Small intestine (tissue), 16 donors: ENCODE measurements at places on chromosomes 3 and 15.

DNA sequence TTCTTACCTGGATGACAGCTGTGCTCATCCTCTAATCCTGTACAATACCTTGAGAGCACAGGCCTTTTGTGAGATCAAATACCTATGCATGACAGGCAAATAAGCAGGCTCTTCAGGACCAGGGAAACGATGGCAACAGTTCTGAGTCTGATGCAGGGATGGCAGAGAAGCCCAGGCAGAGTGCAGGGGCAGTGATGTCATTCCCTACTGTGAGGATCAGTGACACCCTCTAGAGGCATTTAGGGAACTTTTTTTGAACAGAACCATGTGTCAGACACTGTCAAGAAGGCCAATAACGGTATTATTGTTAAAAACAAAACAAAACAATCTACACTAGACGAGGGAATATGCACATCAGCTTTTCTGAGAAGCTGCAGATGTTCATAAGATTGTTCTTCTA lies 314.8 kb upstream of the CTDSPL start:
- DNase-seq: no peak

DNA sequence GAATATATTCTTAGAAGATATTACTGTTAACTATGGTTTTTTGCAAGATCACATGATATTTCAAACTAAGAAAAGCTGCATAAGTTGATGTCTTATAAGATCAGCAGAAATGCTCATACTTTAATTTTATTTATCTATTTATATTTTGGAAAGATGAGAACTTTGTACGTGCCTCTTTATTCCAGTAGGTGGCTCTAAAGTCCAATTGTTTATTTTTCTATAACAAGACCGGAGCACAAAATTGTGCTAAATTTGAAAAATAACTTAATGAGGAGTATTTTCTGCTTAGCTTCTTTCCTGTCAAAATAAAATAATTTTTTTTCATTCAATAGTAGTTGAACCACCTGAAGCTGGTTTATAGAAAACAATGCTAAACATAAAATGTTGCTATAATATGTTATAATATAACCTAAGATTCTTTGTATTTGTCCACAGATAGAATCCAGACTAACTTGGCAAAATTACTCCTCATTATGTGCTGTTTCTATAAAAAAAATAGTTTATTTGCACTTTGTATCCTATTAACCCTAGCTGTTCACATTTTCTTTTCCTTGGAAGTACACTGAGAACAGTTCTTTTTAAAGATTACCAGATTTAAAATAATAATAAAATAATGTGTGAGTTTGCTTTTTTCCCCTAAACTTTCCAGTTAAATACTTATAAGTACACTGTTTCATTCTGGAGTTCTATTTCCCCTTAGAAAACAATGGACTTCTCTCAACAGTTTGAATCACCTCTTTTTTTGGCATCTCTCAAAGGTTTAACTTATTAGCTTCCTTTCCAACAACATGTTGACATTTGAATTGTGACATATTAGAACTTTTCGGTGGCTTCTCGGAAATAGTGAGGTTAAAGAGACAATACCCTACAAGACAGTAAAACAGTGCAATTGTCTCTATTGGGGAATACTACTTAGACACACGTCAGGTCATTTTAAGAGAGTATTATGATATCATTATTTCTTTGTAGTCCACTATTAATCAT lies 530.0 kb downstream of the MECOM start:
- DNase-seq: no peak

GRCh38 chr15:49627407-49627877 lies 6.6 kb downstream of the DTWD1 start:
- DNase-seq: no peak

DNA sequence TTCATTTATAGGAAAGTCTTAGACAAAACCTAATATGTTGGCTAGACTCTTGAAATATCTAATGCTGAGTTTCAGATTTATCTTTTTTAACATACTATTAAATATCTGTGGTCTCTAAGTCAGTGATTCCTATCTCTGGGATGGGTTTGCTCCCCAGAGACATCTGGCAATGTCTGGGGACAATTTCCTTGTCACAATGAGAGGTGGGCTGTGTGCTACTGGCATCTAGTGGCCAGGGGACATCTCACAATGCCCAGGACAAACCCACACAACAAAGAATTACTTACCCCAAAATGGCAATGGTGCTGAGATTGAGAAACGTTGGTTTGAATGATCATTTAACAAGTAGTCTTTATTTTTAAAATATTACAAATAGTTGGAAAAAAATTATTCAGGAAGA lies 602.1 kb downstream of the MAGI1 start:
- no peak for DNase-seq

GRCh38 chr3:107407355-107407754 lies 30.1 kb downstream of the CCDC54 start:
- DNase-seq: no peak

GRCh38 chr3:54986294-54986693 lies 58.4 kb upstream of the LRTM1 start:
- DNase-seq: no peak

DNA sequence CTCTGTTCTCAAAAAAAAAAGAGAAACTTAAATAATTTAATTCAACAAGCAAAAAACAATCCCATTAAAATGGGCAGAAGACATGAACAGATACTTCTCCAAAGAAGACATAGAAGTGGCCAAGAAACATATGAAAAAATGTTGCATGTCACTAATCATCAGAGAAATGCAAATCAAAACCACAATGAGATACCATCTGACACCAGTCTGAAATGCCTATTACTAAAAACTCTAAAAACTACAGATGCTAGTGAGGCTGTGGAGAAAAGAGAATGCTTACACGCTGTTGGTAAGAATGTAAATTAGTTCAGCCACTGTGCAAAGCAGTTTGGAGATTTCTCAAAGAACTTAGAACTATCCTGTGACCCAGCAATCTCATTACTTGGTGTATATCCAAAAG lies 382.9 kb downstream of the OTOL1 start:
- DNase-seq: no peak

DNA sequence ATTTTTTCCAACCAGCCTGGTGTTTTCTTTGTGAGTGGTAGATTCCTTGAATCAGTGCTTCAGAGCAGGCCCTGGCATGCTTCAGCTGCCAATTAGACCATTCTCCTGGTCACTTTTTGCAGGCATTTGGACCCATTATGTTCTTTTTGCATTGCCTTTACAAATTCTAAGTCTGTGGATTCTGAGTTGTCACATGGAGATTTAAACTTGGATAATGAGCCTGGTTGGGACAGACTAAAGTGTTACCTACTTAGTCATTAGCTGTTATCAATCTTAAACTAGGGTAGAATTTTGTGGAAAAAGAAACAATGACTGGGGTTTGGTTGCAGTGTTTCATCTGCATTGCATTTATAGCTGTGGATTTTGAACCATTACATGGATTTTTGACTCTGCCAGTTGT lies 40.6 kb downstream of the ARHGEF26 start:
- no peak for DNase-seq

DNA sequence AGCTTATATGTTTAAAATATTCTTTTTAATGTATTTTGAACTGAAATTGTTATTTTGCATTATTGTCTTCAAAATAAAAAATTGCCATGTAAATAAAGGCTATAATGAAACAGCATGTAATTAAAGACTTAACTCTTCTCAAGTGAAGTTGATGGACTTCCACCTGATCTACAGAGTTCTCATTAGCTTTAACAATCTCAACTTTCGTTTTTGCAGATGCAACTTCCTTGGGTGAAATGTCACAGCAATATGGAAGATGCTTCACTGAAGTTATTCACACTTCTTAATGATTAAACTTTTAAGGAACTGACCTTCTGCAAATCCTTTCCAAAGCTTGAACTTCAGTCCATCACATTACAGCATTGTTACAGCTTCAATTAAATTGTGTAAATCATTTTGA lies 63.6 kb downstream of the OSTN start:
- no peak for DNase-seq

- DNase-seq: no peak
These were observed 129.8 kb downstream of the DLG1 start for GRCh38 chr3:197168606-197169005.

- peak; percentile 37 for DNase-seq
These were observed 22.9 kb upstream of the PRICKLE2 start for GRCh38 chr3:64247991-64248646.

DNA sequence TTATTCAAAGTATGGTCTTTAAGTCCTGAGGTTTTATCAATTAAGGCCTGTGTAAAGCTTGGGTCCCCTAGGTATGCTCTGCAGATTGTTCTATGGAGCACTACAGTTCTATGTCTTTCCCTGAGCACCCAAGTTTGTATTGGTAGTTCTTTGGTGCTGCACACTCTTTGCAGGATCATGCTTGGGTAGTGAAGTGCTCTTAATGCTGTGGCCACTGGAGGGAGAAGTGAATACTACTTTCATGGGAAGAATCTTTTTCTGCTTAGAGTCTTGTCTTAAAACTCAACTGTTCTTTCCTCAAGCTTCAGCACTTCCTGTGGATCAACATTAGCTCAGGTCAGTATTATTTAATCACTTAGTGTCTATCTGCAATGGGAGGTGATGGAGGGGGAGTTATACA lies 93.6 kb upstream of the CFAP20DC start:
- no peak for DNase-seq

DNA sequence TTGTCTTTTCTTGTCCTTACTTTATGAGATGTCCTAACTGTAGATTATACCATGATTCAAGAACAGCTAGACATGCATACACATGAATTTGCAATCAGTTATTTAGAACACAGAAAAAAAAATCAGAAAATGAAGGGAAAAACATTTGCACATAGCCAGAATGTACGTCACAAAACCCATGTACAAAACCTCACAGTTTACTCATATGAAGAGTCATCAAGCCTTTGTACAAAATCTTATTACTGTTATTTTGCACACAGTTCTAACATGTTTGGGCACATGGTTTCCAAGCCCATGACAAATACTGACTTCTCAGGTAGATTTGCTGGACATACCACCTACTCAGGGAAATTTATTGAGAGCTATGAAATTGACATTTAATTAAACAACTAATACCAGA lies 48.2 kb downstream of the MAP3K13 start:
- no peak for DNase-seq

- no peak for DNase-seq
These were observed 116.8 kb upstream of the UBE2E2 start for GRCh38 chr3:23086331-23086730.

DNA sequence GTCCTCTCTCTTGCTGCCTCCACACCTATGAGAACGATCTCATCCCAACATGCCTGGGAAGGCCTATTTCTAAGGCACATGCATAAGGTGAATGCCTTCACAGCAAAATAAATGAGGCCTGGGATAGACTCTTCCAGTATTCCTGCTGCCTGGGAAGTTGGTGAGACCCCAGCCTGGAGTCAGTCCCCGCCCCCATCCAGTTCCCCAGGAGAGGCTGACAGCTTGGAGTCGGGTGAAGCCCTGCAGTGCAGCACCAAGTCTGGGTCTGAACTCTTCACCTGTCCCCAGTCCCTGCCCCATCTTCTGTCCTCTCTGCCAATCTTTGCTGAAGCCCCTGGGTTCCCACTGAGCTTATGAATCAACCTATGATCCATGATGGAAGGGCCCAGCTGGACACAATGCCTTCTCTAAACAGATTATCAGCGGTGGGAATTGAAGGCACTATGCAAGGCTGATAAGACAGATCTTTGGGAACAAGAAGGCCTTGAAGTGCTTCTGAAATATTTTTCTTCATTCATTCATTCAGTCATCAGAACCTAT lies 10.2 kb upstream of the APBA2 start:
- DNase-seq: no peak

DNA sequence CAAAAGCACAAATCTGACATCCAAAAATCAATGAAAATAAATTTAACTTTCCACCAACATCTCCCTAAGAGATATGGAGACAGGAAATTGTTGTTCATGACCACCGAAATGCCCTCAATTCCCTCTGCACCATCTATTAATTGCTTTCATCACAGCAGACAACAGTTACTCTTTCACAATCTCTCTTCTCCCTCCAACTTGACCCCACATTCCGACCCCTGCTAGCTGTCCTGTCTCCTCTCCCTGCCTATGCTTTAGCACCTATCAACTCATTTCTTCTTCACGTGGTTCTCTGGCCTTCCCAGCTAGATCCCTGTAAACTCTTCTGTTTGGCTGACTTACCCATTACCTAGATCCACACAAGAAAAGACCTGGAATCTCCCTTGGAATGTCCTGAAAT lies 173.9 kb upstream of the ADAMTS9 start:
- DNase-seq: no peak

DNA sequence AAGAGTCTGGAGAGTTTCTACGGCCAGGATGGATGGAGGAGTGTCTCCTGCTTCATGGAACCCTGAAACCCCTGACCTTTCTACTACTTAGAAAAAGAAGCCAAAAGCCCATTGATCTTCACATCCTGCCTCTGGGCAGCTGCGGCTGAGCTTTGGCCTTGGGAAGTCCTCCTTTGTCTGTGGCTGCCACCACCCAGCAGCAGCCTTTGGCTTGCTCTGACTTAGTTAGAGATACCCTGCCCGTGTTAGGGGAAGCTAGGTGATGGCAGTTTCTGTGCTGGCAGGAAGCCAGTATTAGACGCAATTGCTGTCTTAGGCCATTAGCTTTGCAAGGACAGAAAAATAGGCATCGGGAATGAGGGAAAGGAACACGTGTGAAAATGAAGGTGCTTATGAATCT lies 18.8 kb downstream of the APH1B start:
- no peak for DNase-seq

GRCh38 chr3:186983659-186984058 lies 53.3 kb downstream of the ST6GAL1 start:
- no peak for DNase-seq

DNA sequence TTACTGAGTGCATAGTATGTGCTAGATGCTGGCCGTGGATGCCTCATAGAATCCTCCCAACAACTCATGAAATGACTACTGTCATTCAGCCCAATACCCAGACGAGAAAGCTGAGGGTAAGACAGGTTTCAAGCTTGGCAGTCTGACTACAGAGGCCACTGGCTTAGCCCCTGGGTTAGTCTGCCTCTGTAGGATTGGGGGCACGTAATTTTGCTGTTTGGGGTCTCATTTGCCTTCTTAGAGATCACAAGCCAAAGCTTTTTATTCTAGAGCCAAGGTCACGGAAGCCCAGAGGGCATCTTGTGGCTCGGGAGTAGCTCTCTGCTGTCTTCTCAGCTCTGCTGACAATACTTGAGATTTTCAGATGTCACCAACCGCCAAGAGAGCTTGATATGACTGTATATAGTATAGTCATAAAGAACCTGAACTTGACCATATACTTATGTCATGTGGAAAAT lies 1.0 kb upstream of the CCR5 start:
- DNase-seq: no peak

GRCh38 chr3:178073366-178073765 lies 462.9 kb upstream of the KCNMB2 start:
- no peak for DNase-seq
